ENCODE measurements at places on chromosomes 1 and 21. TPM values are rescaled to one million over a fixed set of nuclear protein-coding genes. Genes with fewer than 3 reads are reported as not detected.
A peak's percentile ranks its signal among the peaks of the same experiment; 100 is the strongest.

DNA sequence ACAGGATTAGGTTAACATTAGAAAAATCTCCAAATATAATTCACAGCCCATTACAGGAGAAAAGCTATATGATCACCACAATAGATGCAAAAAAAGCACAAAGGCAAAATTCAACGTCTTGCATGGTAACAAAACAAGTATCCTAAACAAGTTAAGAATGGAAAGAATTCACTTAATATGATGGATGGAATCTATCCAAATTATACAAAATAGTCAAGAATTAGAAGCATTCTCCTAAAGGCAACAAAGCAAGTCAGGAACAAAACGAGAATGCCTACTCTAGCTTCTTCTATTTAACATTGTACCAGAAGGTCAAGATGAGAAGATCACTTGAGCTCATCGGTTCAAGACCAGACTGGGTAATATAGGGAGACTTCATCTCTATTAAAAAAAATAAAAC is 442.8 kb downstream of the SETD4 start:
- no peak for DNase-seq

DNA sequence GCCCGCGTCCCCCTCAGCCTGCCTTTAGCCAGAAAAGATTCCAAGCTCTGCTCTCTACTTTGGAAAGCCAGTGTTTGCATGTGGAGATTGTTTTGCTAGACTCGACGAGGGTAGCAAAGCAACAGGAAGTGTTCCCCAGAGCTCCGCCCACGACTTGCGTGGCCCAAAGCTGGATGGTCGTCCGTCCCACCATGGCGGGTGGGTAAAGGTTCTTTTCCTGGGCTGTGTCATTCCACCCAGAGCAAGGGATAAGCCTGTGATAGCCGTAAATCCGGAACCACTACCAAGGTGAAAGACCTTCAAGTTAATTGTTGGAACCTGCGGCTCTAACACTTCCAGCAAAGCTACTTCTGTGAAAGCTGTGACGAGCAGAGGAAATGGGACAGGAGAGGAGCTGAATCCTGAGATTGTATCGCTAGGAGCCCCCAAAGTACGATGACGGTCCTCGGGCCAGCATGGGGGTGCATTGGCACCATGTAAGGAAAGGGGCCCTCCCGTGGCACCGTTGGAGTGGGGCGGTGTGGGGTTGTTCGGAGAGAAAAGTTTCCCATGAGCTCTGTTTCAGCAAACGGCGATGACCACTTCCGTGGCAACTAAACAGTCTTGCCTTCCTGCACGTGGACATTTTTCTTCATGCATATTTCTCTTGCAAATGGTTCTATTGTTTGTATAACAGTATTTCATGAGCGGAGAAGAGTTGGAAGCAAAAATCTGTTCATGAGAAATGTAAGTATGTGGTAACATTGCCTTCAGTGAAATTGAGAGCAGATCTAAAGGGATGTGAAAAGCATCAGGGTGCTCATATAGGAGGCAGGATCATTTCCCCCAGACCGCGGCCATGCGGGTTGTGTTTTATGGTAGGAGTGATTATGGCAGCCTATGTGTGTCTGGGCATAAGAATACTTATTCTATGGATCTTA is 8.4 kb downstream of the MX2 start:
- DNase-seq: no peak

DNA sequence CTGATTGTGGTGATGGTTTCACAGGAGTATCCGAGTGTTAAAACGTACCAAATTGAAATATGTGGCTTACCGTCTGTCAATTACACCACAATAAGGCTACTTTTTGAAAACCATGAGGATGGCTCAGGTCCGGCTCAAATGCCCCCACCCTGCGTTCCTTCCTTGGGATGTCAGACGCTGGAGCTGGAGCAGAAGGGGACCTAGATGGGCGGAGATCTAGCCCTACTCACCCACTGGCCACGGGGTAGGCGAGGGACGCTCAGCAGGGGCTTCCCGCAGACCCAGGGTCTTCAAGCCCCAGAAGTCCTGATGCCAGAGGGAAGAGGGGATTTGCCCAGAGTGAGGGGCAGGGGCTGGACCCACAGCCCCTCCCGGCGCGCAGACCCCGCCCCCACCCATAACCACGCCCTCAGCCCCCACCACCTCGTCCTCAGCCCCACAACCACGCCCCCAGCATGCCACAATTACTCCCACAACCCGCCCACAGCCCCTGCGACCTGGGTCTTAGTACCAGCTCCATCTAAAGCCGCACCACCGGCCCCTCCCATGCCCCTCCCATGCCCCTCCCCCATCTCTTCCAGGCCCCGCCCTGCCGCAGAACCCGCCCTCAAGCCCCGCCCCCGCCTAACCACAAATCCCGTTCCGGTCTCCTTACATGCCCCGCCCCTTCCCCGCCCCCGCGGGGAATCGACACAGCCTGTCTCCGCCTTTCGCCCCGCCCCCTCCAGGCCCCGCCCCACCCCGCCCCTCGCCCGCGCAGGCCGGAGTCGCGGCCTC is at the start of gene LRRC3:
Gene LRRC3 (plus strand): TSS at position 764 of the 777 bp plus-strand sequence. CDS start 1,135 bp downstream, outside the sequence.
- peak; percentile 81 for DNase-seq

- peak; percentile 40 for DNase-seq
Observed at GRCh38 chr1:167819849-167820683, 93.9 kb downstream of the ADCY10 start.

- no peak for DNase-seq
Observed at GRCh38 chr1:66350001-66350547, 183.9 kb upstream of the SGIP1 start.

GRCh38 chr1:72117621-72118020 is 164.7 kb downstream of the NEGR1 start:
- DNase-seq: no peak

DNA sequence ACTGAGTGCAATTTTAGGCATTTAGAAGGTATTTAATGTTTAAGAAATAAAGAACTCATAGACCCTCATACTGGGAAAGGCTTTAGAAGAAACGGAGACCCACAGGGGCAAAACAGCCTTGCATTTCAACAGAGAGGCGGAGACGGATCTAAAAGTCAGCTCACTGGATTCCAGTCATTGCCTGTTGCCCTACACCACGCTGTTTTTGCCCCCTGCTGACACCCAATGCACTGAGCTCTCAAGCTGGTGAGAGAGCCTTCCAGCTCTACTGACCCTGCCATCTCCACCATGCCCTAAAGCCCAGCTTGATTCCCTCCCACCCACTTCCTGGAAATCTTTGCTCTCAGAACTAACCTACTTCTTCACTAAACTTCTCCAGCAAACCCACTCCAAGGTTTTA is 7.2 kb upstream of the TRAF3IP3 start:
- no peak for DNase-seq

DNA sequence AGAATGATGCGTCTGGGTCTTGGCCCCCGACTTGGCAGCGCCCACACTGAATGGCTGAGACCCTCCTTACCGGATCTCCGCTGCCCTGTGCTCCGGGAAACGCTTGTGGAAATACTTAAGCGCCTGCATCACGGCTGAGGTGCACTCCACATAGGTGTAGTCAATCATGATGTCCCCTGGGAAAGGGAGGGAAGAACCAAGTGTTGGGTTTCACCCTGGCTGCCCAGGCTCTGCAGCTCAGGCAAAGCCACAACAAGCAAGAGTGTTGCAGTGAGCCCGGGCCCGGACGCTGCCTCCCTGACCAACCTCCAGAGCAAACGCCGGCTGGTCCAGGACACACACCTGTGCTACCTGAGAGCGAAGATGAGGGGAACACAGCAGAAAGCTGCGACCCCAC is 21.5 kb upstream of the SPATC1L start:
- no peak for DNase-seq

DNA sequence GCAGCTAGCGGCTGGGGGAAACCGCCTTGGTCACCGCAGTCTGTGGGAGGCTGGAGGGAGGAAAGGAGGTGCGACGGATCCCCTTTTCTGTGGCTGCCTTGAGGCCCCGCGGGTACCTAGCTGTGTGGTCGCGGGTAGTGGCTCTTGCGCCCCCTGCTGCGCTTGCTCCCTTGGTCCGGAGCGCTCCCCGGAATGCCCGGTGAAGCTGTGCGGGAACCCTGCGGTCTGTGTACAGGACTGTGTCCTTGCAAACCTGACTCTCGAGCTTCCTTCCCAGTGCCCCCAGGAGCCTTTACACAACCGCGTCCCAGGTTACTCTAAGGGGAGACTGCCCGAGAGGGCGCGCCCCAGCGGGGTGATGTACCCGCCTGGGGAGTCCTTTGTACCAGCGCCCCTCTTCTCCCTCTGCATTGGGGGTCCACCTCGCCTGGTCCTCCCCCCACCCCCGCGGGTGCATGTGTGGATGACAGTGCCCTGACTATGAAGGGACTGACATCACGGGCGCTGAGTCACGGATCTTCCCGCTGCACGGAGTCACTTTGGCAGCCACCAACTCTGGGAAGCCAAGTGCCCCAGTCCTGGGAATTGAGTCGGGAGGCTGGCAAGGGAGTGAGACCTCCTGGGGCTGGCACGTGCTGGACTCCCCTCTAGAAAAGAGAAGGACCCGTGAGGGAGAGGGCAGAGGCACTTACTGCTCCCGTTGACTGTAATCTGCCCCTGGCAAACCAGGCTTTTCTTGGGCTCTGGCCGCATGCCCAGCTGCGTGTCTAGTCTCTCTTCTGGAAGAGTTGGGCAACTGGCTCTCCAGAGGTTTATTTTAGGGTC is 816 bp downstream of the IL6R start:
- DNase-seq: peak; percentile 56

GRCh38 chr21:42164064-42164789 is 54.7 kb upstream of the ABCG1 start:
- DNase-seq: peak; percentile 44

DNA sequence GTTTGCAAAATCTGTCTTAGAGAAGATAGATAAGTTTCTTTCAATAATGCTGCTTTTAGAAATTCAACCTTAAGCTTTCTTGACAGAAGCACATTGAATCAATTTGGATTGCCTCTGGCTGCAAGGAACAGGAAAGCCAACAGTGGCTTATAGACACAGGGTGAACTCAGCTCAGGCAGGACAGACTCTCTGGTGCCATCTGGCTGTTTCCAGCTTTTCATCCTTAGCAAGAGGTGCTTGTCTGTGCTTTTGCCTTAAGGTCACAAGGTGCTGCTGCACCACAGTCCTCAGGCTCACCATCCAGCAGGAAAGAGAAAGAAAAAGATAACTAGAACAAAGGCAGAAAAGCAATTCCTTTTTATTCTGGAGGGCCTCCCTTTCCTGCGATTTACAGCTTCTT is 93.7 kb upstream of the ETS2 start:
- peak; percentile 7 for DNase-seq

- no peak for DNase-seq
Observed at GRCh38 chr21:15964236-15964855, 234.6 kb downstream of the USP25 start.

GRCh38 chr1:230752407-230752806 is 5.2 kb downstream of the CAPN9 start:
- no peak for DNase-seq

DNA sequence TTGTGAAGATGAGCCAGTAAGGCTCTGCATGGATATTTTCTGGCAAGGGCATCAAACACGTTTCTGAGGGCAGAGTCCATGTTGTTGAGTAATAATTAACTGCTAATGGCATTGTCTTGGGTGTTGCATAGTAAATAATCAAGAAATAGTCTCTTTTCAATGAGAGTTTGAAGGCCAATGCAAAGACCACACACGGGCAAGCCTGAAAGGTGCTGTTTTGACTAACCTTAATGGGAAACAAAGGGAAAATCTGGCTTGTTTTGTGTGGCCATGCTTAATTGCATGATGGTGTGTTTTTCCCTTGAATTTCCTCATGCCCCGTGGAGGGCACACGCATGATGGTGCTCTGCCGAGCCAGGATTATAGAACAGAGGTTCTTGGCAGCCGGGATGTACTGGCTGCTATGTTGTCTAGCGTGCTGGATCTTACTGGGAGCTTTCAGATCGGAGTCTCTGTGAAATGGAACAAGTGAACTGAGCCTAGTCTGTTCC is 127.6 kb downstream of the NOS1AP start:
- DNase-seq: no peak

- no peak for DNase-seq
Observed at GRCh38 chr1:156532374-156532773, 31.8 kb upstream of the MEF2D start.

DNA sequence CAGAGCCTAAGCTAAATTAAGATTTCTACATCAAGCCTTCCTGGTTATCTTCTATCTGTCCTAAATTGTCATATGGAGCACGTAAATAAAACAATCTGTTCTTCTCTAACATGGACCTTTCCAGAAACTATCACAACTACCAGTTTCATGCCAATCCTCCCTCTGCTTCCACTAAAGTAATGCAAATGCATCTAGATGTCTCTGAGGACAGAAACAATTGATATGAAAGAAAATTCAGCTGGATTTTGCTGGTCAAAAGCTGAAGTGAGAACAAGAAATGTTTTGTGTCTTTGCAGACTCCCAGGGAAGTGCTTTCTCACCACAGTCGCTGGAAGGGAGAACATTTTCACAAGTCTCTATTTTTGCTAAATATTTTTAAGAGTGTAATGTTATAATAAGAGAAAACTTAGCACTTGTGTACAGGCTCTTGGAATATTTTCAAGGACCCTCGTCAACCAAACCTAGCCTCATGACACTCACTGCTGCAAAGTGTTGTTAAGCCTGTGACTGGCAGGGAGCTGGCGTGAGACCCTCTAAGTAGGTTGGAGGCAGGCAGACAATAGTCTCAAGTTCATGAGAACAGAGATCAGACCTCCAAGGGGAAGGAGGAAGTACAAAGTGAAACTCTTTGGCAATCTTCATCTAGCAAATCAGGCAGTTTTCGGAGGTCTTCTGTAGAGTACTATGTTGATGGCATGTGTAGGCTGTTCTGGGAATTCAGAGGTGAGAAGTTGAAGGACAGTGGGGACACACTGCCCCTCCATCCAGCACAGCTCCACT is 38.8 kb downstream of the DNASE2B start:
- DNase-seq: no peak

GRCh38 chr1:166951050-166951449 is 24.3 kb downstream of the ILDR2 start:
- no peak for DNase-seq

DNA sequence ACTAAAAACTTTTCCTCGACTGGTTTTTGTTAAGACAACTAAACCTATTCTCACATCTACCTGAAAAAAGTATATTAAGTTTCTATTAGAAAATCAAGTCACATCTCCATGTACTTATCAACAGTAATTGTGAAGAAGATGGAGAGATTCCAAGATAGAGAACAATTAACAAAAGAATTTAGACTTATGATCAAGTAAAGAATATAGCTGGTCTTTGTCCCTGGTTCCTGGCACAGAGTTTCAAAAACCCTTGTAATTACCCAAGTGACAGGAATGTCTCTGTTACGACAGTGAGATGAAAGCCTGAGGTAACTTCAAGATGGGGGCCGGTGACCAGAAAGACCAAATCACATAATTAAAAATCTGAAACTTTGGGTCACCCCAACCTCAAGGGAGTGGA is 91.6 kb downstream of the ASH1L start:
- DNase-seq: no peak

- no peak for DNase-seq
Observed at GRCh38 chr1:109933856-109934711, 23.4 kb downstream of the CSF1 start.

Gene FCRL4
- not detected for total RNA-seq

Gene SASS6
- 15.2 TPM for total RNA-seq

Gene PRR9
- not detected for total RNA-seq

Gene PLEKHA6
- 4.5 TPM for total RNA-seq

Gene NKAIN1
- 73.2 TPM for total RNA-seq

Gene HTR6
- not detected for total RNA-seq

Gene LAX1
- total RNA-seq: not detected

Gene NGF
- total RNA-seq: not detected

Gene MARCKSL1
- total RNA-seq: 952 TPM

Gene GNG12
- total RNA-seq: 18.4 TPM

Gene LCE3D
- not detected for total RNA-seq
